HT-29 (cell line): ENCODE measurements at places on chromosomes 2 and 18.

DNA sequence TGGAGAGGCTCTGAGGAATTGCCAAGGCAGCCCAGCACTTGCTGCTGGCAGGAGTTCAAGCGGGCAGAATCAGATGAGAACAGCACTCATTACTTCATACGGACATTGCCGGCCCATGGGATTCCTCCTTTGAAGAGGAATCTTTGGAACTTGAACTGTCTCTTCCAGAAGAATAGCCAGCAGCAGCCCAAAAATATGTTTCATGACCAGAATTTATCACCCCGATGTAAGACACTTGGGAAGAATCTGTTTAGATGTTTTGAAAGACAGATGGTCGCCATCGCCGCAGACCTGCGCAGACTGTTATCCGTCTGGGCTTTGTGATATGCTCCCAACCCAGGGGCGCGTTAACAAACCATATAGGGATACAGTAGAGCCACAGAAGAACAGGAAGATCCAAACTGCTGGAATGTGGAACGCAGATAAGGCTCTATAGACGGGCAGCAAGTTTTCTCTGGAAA, 3.7 kb upstream of the ADI1 start:
- no peak for DNase-seq

- no peak for DNase-seq
These were observed 176.6 kb upstream of the KLHL29 start for GRCh38 chr2:23208339-23208738.

DNA sequence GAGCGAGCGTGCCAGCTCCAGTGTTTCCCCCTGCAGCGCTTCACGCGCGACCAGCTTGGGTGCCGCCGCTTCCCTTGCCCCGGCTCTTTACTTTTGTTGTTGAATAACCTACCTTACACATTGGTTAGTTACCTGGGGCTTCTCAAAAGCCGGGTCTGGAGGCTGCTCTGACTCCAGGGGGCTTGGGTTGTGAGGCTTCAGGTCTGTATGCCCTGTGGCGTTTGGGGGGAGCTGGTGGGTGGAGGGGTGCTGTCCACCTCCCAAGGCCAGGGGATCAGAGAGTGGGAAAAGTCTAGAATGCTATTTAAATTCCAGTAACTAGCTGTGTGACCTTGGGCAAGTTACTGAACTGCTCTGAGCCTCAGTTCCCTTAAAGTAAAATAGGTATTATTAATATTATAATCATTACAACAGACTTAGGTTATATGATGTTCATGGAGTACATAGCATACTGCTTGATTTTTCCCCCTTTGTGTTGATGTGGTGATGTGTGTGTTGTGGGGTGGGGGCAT, 770 bp downstream of the LYPD6B start:
- DNase-seq, result no peak

- DNase-seq, result no peak
These were observed 158.1 kb downstream of the METTL4 start for GRCh38 chr18:2412996-2413751.

- no peak for DNase-seq
These were observed 20.0 kb upstream of the SIX2 start for GRCh38 chr2:45029215-45029614.

- DNase-seq, result no peak
These were observed 11.1 kb downstream of the SLC9A2 start for GRCh38 chr2:102630458-102630857.

DNA sequence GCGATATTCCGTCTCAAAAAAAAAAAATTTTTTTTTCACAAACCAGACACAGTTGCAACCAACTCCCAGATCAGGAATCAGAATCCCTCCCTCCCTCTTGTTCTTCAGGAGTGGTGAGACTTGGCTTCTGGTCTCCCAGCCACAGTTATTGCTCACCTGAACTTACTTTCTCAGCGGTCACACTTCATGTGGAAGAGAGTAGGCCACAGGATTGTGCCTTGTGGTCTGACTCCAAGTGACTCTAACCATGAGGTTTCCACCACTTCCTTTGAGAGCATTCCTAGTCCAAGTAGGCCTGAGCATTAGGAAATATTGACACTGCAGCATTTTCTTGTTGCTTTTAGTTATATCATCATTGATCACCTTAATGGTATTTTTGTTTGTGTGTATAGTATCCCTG, 12.1 kb downstream of the FMNL2 start:
- no peak for DNase-seq

DNA sequence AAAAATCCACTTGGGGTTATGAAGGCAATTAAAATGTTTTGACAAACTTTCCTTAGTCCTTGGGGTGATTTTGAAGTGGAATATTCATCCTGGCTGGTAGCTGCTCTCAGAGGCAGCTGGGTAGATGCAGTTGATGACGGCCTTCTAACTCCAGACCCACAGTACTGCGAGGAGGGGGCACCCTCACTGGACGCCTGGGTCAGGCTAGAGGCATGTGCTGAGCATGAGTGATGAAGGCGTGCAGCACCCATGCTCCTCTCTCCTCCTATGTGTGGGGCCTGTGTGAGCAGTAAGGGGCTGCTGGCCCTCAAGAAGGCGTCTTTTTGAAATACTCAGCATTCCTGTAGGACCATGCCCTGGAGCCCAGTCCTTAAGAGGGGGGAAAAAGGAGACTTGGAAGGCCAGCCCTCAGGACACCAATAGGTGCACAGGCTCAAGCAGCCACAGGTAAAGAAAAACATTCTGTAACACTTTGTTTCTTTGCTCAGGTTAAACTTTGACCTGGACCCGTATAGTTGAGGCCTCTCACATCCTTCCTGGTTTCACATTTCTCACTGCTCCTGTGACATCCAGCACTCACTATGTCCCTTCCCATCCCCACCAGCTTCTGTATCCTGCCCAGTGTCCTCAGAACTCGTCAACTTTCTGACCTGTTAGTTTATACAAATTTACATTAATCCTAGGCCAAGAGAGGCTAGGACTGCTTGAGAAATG, 64.4 kb downstream of the CD8B2 start:
- no peak for DNase-seq

GRCh38 chr2:142299021-142299420, 168.2 kb upstream of the LRP1B start:
- DNase-seq, result no peak

DNA sequence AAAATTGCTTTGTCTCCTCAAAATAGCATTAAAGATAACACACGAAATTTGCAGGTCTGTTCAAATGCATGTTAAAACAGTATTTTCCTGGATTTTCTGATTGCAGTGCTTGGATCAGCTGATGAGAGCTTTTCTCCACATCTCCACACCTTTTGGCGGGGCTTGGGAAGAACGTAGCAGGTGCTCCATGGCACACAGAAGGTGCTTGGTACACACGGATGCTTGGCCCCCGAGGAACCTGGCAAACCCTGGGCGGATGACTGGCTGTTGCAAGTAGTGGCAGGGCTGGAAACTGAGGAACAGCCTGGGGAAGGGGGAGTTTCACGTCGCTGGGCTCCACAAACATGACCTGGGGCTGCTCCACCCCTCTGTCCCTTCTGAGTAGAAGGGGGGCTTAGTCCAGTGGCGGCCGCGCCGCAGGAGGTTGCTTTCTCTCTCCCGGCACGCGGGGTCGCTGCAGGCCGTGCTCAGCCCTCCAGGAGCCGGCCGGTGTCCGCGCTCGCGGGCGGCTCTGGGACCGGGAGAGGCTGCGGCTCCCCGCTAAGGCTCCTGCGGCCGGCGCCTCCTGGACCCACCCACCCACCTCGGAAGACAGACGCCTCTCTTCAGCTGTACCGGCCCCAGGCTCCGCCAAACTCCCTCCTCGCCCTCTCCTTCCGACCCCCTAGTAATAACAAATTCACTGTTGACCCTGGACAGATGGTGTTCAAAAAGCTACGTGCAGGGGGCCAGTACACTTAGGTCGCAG, 69.3 kb downstream of the MARCO start:
- DNase-seq, result peak; percentile 4

DNA sequence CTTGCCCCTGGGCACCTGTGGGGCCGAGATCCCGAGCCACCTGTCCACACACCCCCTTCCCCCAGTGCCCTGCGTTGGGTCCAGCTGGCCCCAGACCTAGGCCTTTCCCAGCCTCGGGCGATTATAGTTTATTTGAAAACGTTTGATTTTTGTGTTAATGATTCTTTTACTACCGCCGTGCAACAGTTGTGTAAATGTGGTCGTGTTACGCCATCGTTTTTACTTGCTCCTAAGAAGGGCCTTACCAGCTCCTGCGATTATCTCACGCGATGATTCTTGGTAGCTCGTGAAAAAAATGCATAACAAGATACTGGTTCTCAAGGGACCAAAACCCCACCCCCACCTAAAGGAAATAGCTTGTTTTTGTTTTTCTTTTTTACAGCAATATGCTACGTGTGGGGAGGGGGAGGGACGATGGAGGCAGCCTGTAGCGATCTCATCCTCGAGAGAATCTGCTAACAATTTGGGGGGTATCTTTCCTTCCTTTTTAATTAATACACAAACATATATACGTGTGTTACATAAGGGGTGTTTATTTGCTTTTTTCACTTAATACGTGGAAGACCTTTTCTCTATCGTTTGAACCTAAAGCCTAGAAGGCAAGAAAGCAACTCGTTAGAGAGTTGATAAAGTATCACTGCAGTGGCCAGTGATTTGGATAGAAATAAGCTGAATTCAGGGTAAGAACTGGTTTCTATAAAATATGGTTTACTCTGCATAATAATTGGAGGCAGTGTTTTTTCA, 1.0 kb downstream of the ZDBF2 start:
- DNase-seq, result no peak

DNA sequence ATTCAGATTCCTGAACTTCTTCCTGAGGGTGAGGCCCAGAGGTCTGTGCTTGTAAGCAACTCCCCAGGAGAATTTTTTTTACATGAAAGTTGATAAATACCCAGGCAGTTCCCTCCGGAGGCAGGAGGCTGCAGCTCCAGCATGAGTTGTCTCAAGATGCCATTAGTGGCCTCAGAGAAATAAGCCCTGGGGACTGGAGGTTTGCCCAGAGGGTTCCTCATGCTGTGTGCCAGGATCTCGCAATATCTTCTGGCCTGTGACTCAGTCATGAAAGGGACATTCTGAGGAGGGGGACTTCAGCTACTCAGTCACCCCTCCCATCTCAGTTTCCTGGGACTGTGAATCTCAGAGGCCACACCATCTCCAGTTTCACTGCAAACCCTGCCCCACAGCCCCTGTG, 49.9 kb downstream of the LYPD1 start:
- DNase-seq, result no peak

DNA sequence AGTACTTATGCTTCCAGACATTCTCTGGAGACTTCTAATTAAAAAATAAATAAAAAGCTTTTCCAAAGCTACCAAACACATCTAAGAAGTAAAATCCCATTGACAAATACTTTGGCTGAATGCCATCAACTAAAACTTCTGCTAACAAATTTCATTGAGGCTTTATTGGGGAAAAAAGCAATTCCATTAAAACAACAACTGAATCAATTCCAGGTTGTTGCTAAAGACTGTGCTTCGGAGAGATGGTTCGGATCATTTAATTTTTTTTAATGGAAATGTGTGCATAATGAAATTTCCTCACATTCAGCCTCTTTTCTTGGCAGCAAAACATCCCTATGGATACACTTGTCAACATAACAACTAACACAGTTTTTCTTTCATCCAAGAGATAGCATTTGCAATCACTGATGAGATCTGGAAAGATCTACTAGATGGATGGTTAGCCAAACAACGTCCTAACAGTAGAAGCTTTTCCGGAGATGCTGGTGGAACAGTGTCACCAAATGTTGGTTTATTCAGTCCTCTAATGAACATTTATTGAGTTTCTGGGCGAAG, 446.1 kb upstream of the FAM98A start:
- DNase-seq, result no peak

GRCh38 chr2:86747711-86748639, 27.9 kb downstream of the RMND5A start:
- no peak for DNase-seq

DNA sequence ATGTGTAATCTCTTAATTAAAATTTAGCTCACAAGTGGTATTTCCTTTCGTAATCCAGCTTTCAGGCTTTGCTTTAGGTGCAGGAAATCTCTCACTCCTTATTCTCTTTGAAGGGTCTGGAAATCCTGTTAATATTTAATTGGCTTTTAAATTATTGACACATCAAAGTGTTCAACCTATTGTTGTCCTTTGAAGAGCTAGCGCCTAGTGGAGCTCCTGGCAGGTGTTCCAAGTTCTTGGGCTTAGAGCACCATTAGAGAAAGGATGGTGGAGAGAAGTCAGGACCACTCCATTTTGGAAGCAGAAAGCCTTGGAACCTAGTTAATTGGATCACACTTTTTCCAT, 92.4 kb downstream of the CABLES1 start:
- DNase-seq, result peak; percentile 83

GRCh38 chr2:161033059-161033660, 127.1 kb upstream of the TANK start:
- no peak for DNase-seq

- no peak for DNase-seq
These were observed 1001.2 kb downstream of the DPP10 start for GRCh38 chr2:115443539-115444185.

GRCh38 chr2:160674146-160674750, 180.6 kb upstream of the RBMS1 start:
- no peak for DNase-seq

DNA sequence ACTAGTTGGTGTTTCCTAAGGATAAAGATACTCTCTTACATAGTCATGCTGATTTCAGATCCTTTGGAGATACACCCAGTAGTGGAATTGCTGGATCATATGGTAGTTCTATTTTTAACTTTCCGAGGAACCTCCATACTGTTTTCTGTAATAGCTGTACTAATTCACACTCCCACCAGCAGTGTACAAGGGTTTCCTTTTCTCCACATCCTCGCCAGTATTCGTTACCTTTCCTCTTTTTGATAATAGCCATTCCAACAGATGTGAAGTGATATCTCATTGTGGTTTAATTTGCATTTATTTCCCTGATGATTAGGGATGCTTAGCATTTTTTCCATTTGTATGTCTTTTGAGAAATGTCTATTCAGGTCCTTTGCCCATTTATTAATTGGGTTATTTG, 34.0 kb downstream of the ACTR2 start:
- DNase-seq, result no peak

- peak; percentile 91 for DNase-seq
These were observed 85.1 kb upstream of the ATL2 start for GRCh38 chr2:38462121-38462661.

DNA sequence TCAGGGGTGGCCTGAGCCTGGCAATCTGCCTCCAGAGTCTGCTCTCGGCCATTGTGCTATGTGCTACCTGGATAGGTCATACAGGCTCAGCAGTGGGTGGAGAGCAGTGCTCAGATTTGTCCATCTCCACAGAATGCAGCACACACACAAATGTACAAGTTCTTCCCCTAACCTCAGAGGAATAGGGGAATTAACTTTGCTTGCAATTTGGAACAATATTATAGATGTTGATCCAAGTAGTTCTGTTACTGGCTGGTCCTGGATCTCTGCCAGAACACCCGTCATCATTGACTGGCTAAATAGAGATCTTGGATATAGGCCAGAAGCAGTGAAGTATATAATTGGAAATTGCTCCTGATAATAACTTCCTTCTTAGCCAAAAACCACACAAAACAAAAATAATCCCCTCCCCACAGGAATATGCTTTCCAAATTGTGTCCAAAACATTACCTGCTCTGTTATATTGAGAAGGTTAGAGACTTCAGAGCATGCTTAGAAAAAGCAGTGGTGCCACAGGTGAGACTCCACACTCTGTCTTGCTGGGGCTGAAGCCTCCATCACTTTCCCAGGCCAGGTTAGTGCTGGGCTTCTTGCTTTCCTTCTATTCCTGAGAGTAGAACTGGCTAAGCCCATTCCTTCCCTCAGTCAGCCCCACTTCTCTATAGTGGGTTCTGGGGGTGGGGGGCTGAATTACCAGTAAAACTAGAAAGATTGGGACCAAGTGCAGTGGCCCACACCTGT, 38.8 kb downstream of the NCAPH start:
- peak; percentile 55 for DNase-seq
